MCF 10A (cell line): ENCODE measurements at places on chromosomes 3 and 15. TPM values are rescaled to one million over a fixed set of nuclear protein-coding genes. Genes with fewer than 3 reads are reported as not detected.

GRCh38 chr3:792630-793029, 300.2 kb upstream of the CNTN6 start:
- DNase-seq, result no peak

DNA sequence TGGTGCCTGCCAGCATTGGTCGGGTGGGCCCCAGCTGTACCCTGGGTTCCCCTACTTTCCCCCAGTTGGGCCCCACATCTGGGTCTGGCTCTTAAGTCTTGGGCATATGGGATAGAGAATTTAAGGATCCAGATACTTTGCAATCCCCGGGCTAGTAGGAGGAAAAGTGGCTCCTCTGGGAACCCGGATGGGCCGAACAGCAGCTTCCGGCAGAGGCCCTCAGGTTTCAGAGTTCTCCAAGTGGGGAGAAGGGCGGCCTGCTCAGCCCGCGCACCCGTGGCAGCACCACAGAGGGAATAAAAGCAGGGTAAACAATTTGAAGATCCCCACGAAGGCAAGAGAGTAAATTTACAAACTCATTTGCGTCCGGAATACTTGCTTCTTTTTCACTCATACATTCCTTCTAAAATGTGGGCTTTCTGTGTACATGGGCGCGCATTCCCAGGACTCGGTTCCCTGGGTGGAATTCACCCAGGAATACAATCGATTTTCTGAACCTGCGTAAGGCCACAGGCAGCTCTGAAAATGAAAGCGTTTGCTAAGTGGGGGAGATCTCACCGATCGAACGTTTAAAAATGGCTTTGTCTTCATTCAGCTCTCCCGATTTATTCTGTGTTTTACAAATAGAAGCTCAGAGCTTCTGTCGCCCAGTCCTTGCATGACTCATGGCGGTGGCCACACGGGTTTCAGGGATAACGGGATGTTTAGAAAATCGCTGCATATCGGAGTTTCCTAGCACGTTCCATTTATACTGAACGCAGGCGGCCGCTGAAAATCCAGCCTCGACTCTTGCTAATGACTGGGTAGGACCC, 74.0 kb upstream of the POLG start:
- no peak for DNase-seq

DNA sequence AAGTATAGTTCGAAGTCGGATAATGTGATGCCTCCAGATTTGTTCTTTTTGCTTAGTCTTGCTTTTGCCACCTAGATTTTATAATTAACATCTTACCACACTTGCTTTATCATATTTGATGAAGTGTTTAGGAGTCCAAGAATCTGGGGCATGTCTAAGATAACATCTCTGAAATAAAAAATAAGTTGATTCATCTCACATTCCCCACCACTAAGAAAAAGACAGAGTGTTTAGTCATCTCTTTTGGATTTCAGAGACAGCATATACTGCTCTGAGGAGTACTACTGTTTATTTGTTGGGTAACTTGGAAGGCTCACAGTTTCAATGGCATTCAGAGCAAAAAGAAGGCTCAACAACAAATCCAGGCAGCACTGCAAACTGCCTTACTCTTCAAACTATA, 324.2 kb upstream of the ATP11B start:
- no peak for DNase-seq

GRCh38 chr15:41915255-41915994, 21.6 kb upstream of the SPTBN5 start:
- DNase-seq, result no peak

DNA sequence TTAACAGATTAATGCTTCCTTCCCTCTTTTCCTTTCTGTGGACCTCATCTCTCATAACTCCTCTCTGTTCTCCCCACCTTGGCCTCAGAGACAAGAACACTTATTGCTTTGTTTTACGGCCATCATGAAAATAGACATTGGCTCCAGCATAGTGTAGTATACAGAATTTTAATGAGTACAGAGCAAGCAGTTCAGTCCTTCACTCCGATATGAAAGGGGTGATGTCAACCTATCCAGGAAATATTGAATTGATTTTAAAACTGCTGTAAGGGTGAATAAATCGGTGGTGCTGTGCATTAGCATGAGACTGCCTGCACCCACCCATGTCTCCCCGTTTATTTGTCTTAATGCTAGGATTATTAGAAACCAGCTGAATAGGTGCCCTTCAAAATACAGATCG, 490.9 kb upstream of the TBL1XR1 start:
- no peak for DNase-seq

GRCh38 chr3:46208167-46208704, at the start of gene CCR1:
Gene CCR1 (minus strand): TSS chr3:46208313. CDS start chr3:46204313, 4,000 bp downstream.
- DNase-seq, result peak; percentile 62

DNA sequence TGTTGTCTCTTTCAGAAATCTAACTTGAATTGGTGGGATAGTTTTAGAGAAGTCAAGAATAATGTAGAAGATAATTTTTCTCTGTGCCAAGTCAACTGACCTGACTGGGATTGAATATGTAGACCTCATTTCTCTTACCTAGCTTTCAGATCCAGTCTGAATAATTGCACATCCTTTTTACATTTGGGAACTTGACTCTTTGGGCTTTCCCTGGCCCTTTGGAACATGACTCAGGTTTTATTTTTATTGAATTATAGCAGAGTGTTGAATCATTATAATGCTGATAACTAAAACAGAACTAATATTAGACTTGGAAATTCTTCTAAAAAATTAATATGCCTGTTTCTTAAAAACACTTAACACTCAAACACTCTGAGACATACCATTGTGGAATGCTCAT, 76.5 kb downstream of the PFN2 start:
- DNase-seq, result no peak

IGSF11 gene
- not detected in 2 replicates for total RNA-seq
